Vagina (tissue), 2 donors: ENCODE measurements at places on chromosomes 13 and 19.

DNA sequence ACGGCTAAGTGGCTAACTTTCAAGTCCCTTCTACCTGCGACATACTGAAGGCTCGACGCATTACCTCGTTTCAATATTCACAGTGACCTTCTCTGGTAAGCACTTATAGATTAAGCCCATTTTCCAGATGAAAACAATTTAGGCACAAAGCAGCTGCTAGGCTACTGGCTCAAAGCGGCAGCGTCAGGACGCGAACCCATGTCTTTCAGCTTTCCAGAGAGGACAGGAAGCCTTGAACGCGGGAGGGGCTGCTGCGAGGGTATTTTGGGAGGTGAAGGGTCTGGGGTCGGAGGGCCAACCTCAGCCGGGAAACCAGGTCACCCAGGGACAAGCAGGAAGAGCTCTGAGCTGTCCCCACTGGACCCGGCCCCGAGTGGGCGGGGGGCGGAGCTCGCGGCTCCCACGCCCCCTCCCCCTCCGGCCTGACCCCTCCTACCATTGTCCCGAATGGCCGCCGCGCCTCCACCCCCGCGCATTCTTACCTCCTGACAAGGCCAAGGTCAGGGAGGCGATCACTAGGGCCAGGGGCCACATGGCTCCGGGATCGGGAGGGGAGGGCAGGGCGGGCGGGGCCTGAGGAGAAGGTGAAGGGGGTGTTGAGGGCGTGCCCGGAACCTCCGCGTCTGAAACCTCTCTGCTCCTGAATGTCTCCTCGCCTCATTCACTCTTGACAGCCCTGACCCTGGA lies at the start of gene KLK13:
KLK13 (minus strand) TSS at position 559 of the 687 bp plus-strand sequence; CDS start at position 534, 25 bp downstream.
- no peak for DNase-seq

DNA sequence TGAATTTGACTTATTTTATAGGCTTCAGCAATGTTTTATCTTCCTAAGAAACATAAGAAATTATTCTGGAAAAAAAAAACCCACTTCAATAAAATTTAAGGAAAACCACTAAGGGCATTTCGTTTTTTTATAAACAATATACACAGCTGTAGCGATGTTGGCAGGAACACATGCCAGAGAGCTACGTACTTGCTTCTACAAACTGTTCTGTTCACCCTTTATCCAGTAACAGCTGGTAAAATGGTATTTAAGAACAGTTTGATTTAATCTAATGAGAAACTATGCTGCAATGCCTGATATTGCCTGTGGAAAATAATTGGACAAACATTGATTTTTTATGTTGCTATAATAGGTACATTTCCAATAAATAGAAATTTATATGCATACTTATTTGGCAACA lies 137.2 kb upstream of the DACH1 start:
- no peak for DNase-seq

GRCh38 chr13:108785844-108786243 lies 156.4 kb downstream of the MYO16 start:
- no peak for DNase-seq

DNA sequence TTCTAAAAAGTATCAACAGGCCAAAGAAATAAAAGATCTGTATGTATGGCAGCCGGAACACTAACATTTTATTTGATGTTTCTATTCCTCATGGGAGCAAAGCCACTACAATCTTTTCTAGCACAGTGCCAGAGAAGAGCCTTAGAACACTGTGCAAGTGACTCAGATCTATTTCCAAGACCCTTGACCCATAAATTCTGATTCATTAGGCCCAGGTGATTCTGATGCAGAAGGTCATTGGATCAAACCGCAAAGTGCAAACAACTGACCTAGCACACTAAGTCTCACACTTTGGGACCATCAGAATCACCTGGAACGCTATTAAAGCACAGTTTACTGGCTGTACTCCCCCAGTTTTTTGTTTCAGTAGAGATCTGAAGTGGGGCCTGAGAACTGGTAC lies 87.6 kb downstream of the MYCBP2 start:
- DNase-seq: no peak

GRCh38 chr13:79538757-79539156 lies 57.8 kb downstream of the NDFIP2 start:
- DNase-seq: no peak

DNA sequence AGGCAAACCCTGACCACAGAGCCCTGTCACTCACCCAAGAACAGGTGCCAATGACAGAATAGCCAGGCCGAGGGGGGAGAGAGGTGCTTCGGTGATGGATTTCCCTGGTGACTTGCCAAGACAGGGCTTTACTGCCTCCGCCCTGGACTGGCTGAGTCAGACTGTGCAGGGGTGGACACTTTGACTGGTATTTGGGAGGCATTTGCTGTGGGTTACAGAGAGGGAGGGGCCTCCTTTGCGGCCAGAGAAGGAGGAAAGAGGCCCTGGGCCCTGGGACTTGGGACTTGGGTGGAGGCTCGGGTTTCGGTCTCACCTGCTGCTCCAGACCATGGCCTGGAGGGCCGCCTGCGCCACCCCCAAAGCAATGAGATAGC lies 4.6 kb upstream of the EPS8L1 start:
- no peak for DNase-seq

GRCh38 chr19:7677669-7678311 lies 900 bp downstream of the MCEMP1 start:
- no peak for DNase-seq

DNA sequence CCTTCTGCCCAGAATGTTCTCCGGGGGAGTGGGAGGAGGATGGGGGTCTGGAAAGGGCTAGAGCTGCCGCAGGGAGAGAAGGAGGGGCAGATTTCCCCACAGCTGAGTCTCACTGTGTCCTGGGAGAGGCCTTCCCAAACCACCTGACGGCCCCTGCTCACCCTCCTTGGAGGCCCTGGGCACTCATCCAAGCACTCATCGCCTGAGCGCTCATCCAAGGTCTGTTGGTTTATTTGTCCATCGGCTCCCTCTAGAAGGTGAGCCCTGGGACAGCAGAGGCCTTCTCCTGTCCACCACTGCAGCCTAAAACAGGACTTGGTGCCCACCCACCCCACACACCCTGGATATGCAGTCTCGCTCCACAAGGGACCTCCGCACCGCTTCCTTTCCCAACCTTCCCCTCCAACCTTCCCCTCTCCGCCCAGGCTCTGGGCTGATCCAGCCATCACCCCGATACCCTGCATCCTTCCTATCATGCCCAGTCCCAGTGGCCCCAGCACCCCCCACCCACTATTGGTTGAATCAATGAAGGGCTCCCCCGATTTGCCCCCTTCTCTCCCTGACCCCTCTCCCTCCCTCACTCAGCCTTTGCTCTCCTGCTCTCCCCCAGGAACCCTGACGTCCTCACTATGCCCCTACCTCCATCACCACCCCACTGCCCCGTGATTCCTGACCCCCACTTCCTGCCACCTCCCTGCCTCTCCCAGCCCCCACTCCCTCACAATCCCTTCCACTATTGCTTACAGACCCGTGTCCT lies 1.7 kb downstream of the UBXN6 start:
- DNase-seq: no peak

DNA sequence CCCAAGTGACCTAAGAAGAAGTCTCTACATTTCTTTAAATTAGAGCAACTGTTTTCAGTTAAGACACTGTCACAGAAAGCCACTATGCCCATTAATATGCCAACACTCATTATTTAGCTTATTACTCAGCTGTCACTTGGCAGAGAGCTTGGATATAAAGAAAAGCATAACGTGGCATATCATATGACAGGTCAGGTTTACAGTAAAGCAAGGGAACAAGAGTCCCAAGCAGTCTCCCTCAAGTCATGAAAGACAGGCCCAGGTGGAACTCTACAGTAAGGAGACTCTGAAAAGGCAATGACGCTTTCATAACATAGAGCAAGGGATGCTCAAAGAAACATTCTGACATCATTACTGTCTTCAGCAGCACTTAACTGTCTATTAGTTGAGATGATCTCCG lies 6.3 kb downstream of the LHFPL6 start:
- no peak for DNase-seq

- no peak for DNase-seq
These were observed 9.6 kb downstream of the FUZ start for GRCh38 chr19:49803529-49803856.

GRCh38 chr19:30719999-30720345 lies 347.8 kb downstream of the ZNF536 start:
- no peak for DNase-seq

DNA sequence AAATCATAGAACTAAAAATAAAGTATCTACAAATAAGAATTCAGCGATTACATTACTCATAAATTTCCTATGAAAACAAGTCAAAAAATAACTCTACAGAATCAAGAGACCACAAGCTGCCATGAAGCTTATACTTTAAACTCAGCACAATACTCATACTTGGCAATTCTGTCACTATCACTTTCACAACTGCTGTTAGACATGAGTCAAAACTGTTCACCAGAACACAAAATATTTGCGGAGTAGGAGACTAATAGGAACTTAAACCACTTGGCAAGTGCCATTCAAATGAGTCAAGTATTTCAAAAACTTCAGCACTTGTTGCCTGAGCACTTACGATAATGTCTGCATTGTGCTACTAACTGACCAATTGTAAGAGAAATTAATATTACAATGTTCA lies 387.8 kb upstream of the GPC6 start:
- DNase-seq: no peak

DNA sequence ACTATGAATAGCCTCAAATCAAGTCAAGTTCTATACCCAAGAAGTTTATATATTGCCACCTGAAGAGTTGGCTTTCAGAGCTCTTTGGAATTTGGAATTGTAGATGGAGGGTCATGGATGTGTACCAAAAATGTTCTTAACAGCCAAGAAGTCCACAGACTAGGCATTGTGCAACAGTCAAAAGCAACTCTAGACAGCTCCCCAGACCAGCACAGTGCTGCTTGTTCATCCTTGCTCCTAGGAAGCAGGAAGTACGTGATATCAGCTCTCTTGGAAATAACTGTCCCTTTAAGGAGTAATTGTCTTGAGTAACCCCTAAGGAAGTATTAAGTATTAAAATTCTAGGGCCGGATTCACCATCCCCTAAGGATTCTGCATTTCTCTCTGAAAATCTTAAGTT lies 30.7 kb upstream of the IL17D start:
- DNase-seq: no peak

- DNase-seq: no peak
These were observed 75.0 kb upstream of the OXGR1 start for GRCh38 chr13:97069050-97069815.

- no peak for DNase-seq
These were observed 1442.6 kb downstream of the SLITRK5 start for GRCh38 chr13:89113744-89114143.

DNA sequence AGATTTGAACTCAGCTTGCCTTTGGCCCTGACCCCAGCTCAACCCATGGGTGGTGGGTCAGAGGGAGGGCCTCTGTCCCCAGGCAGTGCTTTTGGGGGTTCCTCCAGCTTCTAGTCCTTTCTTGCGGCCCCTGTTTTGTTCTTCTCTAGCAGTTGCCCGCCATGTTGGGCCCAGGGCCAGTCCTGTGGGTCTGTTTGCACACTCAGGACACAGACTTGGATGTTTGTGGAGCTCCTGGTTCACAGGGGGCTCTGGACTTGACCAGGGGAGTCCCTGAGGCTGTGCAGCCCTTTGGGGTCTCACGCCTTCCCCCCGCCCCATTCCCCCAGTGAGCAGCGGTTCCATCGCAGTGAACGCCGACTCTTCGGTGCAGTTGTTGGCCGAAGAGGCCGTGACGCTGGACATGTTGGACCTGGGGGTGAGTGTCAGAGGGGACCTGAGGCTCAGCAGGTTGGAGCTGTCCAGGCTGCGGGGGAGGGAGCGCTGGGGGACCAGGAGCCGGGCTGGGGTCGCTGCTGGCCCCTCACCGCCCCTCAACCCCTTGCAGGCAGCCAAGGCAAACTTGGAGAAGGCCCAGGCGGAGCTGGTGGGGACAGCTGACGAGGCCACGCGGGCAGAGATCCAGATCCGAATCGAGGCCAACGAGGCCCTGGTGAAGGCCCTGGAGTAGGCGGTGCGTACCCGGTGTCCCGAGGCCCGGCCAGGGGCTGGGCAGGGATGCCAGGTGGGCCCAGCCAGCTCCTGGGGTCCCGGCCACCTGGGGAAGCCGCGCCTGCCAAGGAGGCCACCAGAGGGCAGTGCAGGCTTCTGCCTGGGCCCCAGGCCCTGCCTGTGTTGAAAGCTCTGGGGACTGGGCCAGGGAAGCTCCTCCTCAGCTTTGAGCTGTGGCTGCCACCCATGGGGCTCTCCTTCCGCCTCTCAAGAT lies 2.5 kb downstream of the ATP5F1D start:
- no peak for DNase-seq

GRCh38 chr13:74479124-74479523 lies 344.9 kb upstream of the KLF12 start:
- DNase-seq: no peak

DNA sequence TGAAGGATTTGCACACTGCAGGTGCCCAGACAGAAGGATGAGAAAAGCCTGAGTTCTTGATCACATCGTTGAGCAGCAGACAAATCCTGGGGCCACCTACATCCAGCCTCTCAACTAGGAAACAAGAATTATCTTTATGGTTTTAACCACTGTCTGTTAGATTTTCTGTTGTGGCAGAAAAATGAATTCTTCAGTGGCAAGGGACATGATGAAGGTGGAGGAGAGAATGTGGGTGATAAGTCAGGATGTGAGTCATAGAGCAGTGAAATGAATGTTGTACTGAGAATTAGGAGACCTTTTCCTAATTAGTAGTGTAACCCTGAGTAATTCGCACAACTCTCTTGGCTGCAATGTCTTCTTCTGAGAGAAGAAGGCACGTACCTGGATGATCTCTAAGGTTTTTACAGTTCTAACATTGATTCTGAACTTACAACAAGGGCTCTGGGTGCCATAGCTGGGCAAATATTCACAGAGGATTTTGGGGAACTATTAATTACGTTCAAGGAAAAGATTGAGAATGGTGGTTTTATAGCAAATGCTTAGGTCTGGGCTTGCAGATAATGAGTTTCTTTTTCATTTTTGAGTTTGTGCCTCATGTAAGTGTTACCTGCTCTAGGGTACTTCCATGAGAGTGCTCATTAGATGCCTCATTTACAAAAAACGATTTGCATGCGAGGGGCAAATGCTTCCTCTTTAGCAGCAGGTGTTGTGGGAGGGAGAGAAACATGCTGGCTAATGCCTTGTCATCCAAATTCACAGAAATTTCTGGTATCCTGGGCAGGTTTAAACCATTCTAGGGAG lies 111.0 kb upstream of the KL start:
- DNase-seq: no peak

DNA sequence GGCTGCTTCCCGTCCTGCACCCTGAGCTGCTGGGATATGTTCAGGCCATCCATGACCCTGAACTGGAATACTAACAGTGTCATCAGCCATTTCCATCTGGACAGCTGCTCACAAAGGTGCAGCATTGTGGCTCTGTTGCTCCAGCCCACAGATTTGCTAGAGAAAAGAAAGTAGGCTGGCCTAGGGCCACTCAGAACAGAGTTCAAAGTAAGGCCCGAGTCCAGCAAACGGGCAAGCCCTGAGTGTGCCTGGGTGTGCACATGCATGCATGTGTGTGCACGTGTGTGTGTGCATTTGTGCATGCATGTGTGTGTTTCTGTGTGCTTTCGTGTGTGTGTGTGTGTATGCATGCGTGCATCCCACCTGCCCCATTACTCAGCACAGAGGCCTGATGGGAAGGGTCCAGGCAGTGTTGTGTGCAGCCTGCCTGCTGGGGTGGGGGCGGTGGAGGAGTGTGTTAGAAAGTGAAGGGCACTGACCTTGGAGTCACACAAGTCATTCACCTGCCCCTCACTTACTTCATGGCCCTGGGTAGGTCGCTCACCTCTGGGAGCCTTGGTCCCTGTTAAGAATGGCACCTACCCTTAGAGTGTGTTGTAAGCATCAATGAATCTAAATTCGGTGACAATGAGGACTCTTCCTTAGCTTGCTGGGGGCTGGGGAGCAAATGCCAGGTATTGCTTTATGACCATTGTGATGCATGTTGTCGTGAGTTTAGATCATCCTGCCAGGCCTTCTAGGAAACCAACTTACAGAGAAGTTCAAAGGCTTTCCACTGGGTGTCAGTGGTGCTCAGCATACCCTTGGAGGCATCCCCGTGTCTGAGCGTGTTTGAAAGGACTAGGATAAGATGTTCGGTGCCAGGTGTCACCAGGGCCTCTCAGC lies 53.2 kb downstream of the GPR12 start:
- DNase-seq: no peak
